ENCODE measurements at places on chromosomes 7 and 10.

DNA sequence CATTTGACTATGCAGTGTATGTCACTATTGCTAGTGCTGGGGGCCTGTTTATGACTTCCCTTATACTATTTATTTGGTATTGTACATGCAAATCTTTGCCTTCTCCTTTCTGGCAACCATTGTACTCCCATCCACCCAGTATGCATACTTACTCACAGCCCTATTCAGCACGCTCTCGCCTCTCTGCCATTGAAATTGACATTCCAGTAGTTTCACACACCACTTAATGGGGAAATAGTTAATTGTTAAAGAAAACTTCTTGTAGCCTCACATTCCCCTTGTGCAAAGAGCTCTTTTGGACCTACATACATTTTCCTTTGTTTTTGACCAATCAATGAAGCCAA, 9.9 kb downstream of the CLDN12 start:
- DNase-seq, result no peak

DNA sequence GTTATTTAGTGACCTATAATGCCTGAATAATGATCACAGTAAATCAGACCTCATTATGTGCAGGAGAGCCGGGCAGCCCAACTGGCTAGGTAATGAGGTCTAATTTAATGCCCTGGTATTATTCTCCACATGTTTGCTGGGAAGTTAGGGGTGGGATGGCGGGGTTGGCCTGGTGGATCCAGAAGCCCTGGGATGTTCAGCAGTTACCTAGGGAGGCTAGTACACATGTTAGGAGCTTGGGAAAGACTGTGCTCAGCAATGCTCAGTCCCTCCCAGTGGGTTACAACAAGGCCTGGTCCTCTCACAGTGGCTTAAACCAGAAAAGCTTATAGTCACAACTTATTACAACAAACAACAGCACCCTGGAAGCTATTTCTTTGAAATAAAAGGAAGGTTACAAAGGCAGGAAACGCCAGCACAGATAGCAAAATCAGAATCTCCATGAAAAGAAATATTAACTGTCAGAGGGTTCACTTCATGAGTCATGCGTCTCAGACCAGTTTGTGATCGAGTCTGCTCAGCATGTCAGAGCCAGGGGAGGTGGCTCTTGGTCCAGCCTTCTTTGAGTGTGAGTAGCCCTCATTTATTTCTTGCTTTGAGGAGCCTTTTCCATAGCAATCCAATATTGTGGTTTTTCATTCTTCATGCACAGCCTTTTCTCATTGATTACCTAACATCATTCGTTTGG, 418.6 kb upstream of the NPVF start:
- no peak for DNase-seq

DNA sequence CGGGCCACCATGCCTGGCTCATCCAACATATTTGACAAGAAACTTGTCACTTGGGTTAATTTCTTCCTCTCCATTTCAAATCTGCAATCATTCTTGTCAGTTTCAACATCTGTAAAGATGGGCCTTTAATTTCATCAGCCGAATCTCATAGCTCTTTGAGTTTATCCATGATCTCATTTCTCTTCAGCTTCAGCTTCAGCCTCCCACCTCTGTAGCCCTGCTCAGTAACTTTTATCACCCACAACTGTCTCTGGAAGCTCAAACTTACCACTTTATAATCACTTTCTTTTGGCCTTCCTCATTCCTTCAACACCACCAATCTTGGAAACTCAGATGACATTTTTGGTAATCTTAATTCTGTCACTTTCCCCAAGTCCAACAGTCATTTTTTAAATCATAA, 83.2 kb downstream of the CPED1 start:
- no peak for DNase-seq

- DNase-seq, result peak; percentile 57
These were observed 10.9 kb downstream of the CDHR1 start for GRCh38 chr10:84205049-84205852.

GRCh38 chr10:29026065-29026797, 262.6 kb upstream of the LYZL1 start:
- DNase-seq, result no peak

- peak; percentile 14 for DNase-seq
These were observed 9.6 kb upstream of the AGR3 start for GRCh38 chr7:16891338-16891737.

DNA sequence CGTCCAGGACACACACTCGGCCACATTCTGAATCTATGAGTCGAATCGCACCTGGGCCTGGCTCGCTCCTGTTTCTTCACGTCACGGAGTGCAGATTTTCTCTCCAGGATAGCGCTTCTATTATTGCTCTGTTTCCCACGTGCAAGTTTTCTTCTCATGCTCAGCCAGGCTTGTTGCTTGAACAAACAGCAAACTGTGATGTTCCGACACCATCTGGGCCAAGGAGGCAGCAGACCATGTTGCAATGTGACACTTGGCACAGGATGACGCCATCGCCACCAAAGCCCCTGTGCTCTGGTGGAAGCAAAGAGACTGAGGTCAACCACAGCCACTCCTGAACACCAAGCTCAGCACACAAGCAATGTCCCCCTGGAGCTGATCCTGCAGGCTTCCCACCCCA, 507.1 kb upstream of the ADARB2 start:
- DNase-seq, result no peak

DNA sequence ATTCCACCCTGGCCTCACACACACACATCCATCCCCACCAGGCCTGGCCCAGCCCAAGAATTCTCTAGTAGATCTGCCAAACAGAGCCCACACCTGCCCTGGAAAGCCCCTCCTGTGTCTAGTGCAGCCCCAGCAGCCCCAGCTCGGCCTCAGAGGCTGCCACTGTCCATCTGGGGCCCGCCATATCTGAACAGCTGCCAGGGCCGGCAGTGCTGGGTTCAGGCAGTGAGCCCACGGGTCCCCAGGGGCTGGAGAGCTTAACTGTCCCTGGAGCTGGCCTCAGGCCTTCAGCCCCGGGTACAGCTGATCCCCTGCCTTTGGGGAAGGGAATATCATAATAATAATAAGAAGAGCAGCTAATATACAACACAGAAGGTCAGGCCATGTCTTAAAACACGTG, 574 bp downstream of the MYL10 start:
- DNase-seq, result no peak

- DNase-seq, result no peak
These were observed 35.5 kb downstream of the TMEM270 start for GRCh38 chr7:73896454-73896853.

GRCh38 chr10:1316121-1316808, 260.1 kb downstream of the WDR37 start:
- no peak for DNase-seq

DNA sequence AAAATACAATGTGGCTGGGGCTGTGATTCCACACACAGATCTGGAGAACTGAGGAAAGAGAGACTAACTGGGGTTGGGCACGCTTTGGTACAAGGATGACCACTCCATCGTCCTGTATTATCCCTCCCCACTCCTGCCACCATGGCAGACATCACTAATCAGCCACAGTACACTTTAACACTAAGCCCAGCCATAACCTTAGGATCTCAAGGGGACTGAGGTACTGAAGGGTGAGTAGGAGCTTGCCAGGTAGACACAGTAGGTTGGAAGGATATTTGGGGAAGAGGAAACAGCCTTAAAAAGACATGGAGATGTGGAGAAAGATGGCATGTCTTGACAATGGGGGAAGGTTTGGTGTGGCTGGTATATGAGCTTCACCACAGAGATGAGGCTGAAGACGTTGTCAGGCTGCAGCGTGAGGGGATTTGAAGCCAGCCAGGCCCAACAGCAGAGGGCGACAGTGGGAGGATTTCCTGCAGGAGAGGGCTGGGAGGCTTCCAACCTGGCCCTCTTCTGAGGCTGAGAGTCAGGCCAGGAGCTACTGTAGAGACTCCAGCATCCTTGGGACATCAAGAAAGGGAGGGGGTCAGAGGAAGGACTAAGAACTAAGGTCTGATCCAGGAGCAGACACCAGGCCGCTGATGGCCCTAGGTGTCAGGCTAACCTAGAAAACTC, 58.6 kb upstream of the COL13A1 start:
- DNase-seq, result no peak

DNA sequence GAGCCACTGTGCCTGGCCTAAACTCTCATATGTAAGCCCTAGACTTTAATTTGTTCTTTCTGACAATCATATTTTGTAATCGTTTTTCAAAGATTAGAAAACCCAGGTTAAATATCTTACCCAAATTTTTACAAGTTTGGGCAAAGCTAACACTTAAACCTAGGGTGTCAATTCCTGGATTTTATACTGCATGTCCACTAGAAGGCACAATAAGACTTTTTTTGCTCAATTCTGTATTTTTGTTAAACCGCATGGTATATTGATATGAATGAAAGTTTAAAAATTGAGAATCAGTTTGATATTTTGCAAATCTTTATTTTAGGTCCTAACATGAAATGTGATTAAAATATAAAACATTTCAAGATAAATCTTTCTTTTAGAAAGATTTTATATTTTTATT, 29.3 kb downstream of the DYNC2I1 start:
- peak; percentile 41 for DNase-seq

- DNase-seq, result no peak
These were observed 140.7 kb upstream of the AOAH start for GRCh38 chr7:36865019-36865418.

DNA sequence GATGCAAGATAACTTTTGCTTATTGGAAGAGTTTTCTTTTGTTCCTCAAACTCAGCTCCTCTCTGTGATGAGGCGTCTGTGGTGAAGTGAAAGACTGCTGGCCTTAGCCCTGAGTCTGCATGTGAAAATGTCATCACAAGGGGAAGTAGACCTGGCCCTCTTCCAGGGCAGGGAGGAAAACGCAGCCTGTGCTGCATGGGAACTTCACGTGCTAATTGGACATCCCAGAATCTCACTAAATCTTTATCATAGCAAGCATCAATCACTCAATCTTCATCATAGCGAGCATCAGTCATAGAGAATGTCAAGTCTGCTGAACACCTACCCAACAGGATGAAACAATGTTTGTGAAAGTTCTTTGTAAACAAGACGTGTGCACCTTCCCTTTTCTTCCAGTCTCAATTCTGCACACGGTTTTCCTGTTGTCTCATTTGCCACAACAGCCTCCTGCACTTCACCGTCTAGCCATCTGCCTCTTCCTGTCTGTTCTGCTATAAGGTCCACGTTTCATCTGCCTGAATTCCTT, 314.6 kb downstream of the FRMD4A start:
- no peak for DNase-seq

DNA sequence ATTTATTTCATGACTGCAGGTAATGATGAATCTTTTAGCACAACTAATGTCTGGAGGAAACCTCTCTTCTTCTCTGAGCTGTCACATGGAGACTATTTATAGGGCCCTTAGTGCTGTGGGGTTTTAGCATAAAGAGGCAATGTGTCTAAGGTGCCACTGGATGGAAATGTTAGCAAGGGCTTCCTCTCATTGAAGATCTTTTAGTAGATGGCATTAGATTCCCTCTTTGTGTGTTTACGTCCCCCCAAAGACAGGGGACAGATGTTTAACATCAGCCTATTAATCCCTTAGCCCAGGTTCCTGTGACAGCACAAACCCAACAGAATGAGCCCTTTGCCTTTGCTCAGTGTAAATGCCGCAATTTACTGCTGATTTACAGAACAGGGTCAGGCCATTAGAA, 208.6 kb downstream of the SKAP2 start:
- no peak for DNase-seq

- no peak for DNase-seq
These were observed 32.9 kb downstream of the GPER1 start for GRCh38 chr7:1120791-1121190.

- DNase-seq, result peak; percentile 76
These were observed 94.9 kb downstream of the LYZL2 start for GRCh38 chr10:30534465-30535144.

DNA sequence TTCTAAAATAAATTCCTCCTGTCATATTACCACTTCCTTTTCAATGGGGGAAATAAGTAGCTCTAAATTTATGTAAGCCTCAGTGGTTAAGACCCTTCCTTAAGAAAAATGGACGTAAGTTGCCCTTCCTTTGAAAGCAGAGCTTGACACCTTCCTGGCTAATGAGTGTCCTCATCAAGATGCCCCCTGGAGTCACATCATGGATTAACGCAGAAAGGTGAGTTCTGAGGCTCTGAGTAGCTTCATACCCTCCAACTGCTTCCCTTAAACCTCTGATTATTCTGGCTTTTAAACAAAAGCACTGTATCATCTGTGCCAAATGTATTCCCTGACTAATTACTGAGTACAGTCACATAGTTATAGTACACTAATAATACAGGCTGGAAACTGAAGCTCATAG, 14.7 kb downstream of the KCTD7 start:
- no peak for DNase-seq

DNA sequence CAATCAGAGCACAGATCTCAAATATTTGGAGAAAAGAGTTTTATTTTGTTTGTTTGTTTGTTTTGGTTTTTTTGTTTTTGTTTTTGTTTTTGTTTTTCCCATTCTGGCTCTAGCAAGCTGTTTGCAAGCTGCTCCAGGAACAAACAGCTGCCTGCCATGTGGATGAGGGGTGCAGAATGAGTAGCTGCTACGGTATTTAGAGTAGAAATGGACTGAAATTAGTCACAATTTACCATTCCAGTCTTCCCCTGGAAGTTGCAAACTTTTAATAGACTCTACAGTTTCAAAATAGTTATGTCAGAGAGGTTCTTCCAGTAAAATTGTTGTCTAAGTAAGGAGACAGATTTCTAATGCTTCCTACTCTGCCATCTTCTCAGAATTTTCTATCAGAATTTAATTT, 27.1 kb upstream of the TAS2R16 start:
- no peak for DNase-seq

DNA sequence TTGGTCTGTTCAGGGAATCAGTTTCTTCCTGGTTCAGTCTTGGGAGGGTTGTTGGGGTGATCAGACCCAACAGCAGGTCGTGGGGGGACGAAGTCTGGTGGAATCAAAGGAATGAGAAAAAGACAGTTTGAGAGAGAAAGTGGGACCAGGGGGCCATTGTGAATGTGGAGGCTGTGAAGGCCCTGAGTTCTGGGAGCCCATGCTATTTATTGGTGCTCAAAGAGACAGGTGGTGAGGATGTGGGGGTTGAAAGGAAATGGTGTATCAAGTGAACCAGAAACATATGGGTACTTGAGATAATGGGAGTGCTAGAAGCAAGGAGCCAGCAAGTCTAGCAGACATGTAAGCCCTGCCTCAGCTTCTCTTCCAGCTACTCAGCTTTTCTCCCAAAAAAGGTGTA, 84.1 kb downstream of the CCSER2 start:
- no peak for DNase-seq

GRCh38 chr10:83252169-83252568, 887.1 kb upstream of the GHITM start:
- DNase-seq, result no peak

- no peak for DNase-seq
These were observed 118.9 kb downstream of the CFAP58 start for GRCh38 chr10:104472505-104472904.

- no peak for DNase-seq
These were observed 85.9 kb downstream of the BMS1 start for GRCh38 chr10:42868530-42868929.

GRCh38 chr10:6019796-6020195, 42.4 kb downstream of the IL2RA start:
- DNase-seq, result no peak

DNA sequence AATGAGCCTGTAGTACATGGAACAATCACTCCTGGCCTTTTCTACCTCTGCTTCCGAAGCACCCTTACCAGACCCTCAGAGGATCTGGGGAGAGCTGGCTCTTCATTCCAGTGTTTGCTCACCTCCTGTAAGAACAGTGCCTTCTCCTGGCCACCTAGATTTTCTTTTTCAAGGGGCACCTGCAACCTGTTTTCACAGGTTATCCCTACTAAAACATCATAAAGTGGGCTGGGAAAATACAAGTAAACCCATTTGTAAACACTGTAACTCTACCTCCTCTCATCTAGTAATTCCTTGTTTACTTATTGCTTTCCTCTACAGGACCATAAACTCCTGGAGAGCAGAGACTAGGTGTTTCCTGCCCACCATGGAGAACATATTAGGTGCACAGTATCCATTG, 1.1 kb downstream of the PIK3AP1 start:
- DNase-seq, result no peak

- DNase-seq, result no peak
These were observed 42.5 kb downstream of the NOD1 start for GRCh38 chr7:30436046-30436445.
